ENCODE measurements at places on chromosomes 11 and 22.

DNA sequence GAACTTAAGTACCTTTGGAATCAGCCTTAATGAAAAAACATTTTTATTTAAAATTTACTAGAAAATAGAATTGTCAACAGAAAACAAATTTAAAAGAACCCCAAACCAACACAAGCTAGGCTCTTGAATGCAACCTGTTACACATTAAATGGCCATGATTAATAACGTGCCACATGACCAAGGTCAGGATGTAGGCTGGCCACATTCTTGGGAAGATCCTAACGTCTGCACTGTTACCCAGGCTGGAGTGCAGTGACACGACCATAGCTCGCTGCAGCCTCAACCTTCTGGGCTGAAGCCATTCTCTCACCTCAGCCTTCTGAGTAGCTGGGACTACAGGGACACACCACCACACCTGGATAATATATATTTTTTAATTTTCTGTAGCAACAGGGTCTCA lies 126.4 kb upstream of the APOA1 start:
- no peak for DNase-seq

DNA sequence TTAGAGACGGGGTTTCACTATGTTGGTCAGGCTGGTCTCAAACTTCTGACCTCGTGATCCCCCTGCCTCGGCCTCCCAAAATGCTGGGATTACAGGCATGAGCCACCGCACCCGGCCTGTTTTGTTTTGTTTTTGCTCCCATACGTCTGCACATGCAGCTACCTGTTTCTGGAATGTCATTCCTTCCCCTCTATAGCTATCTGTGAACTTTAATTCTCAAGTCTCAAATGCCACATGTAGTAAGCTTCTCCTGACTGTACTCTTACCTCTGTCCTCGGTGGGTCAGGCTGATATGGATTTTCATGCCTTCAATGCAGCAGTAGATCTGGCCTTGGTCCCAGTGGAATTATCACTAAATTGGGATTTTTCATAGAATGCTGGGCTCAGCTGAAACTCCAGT lies 12.4 kb upstream of the SWAP70 start:
- no peak for DNase-seq

- no peak for DNase-seq
These were observed 258.1 kb downstream of the C11orf87 start for GRCh38 chr11:109680127-109680526.

GRCh38 chr11:90846628-90847027 lies 623.8 kb upstream of the CHORDC1 start:
- DNase-seq: no peak

DNA sequence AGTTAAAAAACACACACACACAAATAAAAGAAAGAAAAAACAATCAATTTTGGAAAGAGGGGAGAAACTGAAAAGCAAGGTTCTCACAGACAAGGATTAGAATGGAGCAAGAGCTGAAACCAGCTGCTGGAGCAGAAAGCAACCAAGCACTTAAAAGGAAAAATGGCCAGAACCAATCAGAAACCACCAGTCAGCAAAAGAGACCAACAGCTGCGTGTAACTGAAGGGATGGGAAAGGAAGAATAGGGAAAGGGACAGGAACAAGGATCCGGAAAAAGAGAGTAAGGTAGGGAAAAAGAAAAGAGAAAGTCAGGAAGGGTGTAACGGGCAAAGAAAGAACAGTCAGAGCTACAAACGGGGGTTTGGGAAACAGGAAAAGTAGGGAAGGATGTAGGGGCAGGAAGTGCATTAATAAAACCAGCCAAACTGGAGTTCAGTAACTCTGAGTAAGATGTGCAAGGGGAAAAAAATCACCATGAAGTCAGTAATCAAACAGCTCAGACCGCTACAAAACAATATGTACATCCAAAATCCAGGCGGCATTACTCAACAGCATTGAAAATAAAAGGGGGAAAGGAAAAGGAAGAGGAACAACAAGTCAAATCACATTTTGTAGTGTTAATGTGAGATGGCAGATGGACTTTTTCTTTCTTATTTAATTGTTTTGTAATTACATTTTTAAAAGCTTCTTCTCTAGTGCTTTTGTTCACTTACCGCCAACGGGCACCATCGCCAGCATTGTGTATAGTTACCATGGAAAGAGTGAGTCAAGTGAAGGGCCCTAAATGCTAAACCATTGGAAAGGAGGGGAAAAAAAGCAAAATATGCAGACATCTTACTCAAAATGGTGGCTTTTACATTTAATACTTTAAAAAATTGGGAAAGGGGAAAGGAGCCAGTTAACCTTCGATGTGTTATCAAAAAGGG lies 49.2 kb downstream of the APOL5 start:
- no peak for DNase-seq

- DNase-seq: no peak
These were observed 96.7 kb downstream of the SYN3 start for GRCh38 chr22:32961497-32961896.

- DNase-seq: no peak
These were observed 10.6 kb upstream of the SLC25A18 start for GRCh38 chr22:17552737-17553136.

GRCh38 chr22:49532869-49533802 lies 294.5 kb downstream of the BRD1 start:
- no peak for DNase-seq

- DNase-seq: no peak
These were observed 827 bp downstream of the PHF21B start for GRCh38 chr22:45008751-45009605.

GRCh38 chr11:126660761-126661425 lies 305.4 kb downstream of the ST3GAL4 start:
- no peak for DNase-seq

DNA sequence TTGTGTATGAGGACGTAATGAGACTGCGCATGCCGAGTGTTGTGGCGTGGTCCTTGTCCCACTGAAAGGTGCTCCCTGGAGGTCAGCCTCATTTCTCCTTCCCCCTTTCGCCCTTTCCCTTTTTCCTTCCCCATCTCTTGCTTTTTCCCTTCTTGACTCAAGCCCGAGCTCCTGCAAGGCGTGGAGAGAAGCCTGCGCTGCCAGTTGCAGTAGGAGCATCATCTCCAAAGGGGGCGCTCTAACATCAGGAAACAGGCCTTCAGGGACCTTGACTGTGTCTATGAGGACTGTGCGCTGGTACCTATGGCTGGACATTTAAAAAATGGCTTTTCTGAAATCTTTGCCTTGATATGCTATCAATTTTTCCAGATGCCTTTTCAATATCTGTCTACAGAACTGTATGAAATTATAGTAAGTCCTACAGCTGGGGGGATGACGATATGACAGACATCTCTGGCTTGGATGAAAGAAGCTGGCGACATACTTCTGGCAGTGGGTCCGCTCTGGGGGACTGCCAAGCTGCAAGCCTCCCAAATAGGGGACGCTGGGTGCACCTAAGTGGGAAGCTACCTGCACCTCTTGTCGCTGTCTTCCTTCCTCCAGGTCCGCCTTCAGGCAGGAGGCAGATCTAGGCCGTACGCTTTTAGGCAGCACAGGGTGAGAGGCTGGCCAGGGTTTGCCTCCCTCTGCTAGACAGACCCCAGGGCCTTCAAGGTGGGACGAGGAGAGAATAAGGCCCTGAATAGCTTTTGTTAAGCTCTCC lies 96.5 kb downstream of the NXPE2 start:
- DNase-seq: no peak

GRCh38 chr22:36736701-36737320 lies 33.3 kb upstream of the CACNG2 start:
- DNase-seq: no peak

DNA sequence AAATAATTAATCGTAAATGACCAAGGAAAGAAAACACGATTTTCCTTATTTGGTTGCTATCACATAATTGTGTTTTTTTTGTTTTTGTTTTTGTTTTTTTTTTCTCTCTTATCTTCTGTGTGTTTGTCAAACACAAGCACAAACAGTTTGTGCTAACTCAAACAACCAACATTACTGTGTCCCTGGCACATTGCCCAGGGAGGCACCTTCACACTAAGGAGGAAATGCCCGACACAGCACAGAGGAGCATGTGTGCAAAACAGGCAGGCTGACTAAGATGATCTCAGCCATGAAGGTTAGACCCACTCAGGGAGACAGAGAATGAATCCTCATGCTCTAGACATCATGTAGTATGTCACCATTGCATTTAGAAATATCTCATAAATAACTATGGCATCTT lies 130.1 kb downstream of the SOX6 start:
- DNase-seq: no peak

DNA sequence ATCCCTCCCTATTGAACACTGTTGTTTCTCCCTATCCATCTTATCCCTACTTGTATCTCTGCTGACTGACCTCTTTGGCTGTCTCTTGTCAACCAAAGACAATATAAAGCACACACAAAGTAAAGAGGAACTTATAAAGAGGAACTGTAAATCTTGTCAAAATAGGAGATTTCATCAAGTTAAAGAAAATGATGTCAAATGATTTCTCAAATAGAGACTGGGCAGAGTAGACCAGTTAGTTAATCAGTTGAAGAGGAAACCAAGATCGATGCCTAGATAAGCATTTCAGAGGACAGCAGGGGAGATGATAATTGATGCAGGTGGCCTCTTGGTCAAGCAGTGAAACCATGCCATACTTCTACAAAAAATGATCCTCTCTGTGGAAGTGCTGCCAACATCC lies 22.7 kb downstream of the KCNQ1OT1 start:
- DNase-seq: no peak

- DNase-seq: no peak
These were observed 4.7 kb downstream of the PLAAT3 start for GRCh38 chr11:63609536-63609935.

DNA sequence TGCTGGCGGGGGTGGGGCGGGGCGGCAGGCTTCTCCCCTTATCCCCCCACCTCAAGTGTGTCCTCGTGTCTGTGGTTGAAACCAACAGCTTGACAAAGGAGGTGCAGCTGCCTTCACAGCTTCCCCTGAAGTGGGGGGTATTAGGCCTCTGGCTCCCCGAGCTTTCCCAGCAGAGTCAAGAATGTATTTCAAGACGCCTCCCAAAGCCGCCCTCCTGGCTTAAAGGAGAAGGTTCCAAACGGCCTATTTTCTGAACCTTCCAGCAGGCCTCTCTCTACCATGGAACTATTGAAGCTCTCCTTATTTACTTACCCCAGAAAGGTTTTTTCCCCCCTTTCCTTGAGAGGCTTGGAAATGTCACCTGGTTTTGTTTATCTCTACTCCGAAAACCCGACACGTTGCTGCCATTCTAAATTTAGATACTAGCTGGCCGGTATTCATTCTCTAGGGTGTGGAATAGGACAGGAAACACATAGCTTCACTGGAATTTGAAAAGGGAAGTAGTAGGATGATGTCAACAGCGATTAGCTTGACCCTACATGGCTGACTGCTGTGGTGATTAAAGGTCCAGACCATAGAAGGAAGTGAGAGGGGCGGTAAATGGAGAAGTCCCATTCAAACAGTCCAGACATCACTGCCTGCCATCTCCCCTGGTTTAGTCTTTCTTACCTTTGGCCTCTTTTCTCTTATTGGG lies 671 bp upstream of the PICALM start:
- peak; percentile 65 for DNase-seq

GRCh38 chr22:43230971-43231723 lies 44.2 kb upstream of the TTLL12 start:
- DNase-seq: peak; percentile 39

GRCh38 chr11:91308069-91308468 lies 916.5 kb upstream of the FAT3 start:
- DNase-seq: no peak

DNA sequence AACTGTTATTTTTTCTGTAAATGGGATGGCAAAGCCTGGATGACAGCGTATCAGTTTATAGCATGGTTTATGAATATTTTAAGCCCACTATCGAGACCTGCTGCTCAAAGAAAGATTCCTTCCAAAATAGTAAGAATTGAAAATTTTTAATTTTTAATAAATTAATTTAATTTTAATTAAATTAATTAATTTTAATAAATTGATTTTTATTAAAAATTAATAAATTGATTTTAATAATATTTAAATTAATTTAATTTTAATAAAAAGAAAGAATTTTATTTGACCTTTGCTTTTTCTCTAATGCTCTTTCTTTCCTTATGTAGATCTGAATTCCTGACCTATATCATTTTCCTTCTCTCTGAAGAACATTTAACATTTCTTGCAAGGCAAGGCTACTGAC lies 62.9 kb downstream of the EXT2 start:
- DNase-seq: no peak

- no peak for DNase-seq
These were observed 83.7 kb upstream of the DBX1 start for GRCh38 chr11:20243974-20244373.

DNA sequence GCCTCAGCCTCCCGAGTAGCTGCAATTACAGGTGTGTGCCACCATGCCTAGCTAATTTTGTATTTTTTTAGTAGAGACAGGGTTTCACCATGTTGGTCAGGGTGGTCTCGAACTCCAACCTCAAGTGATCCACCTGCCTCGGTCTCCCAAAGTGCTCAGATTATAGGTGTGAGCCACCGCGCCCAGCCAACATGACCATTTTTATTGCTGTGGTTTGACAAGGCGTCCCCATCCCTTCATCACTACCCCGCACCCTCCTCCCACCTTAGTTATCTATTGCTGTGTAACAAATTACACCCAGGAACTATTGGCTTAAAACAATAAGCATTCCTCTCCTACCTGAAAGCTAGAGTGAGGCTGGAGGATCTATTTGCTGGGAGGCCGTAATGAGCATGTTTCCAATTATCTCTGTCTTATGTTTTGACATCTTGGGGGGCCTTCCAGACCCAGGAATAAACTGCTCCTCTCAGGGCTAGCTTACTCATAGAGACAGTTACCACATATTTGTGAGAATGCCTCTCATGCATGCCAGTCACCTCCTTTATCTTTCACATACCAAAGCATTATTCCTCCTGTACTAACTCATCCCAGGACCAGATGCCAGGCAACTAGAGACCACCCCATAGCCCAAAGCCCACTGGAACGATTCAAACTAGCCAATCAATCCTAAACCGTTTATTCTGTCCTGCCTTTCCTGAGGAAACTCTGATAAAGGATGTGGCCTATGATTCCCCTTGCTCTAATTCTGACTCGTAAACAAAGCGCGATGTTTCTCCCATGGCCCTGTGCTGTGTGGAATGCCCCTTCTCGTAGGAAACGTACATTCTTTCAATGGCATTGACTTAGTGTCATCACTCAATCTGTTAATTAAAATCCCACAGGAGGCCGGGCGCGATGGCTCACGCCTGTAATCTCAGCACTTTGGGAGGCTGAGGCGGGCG lies 19.4 kb downstream of the SNU13 start:
- DNase-seq: no peak

GRCh38 chr11:28461338-28461737 lies 353.1 kb downstream of the METTL15 start:
- no peak for DNase-seq

GRCh38 chr11:104120493-104121137 lies 43.3 kb downstream of the PDGFD start:
- DNase-seq: no peak

GRCh38 chr11:32118025-32118974 lies 27.4 kb downstream of the RCN1 start:
- no peak for DNase-seq

GRCh38 chr11:107054391-107054790 lies 36.1 kb upstream of the GUCY1A2 start:
- no peak for DNase-seq

DNA sequence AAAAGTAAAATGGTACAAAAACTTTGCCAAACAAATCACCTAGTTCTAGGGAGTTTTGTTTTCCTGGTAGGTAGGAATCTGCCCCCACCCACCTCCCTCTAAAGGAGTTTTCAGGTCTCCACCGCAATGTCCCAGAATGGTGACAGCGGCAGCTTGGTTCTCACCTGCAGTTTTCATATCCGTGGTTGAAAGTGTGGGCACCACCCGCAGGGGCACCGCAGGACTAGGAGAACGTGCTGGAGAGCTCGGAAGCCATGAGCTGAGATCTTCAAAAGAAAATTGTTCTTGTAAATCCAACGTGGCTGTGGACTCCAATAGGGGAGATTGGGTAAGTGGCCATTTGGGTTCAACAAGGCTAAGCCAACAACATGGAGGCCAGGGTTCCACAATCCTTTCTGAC lies 10.8 kb downstream of the NFRKB start:
- DNase-seq: no peak

- no peak for DNase-seq
These were observed 1.7 kb downstream of the TIMP3 start for GRCh38 chr22:32803020-32803737.
